ENCODE measurements at places on chromosomes 3 and 15.

GRCh38 chr15:83062768-83063180 is 4.3 kb downstream of the BTBD1 start:
- no peak for DNase-seq

GRCh38 chr3:2114617-2115275 is 16.1 kb downstream of the CNTN4 start:
- DNase-seq, result no peak

- no peak for DNase-seq
Measured at GRCh38 chr3:113222451-113223086, 11.2 kb downstream of the BOC start.

DNA sequence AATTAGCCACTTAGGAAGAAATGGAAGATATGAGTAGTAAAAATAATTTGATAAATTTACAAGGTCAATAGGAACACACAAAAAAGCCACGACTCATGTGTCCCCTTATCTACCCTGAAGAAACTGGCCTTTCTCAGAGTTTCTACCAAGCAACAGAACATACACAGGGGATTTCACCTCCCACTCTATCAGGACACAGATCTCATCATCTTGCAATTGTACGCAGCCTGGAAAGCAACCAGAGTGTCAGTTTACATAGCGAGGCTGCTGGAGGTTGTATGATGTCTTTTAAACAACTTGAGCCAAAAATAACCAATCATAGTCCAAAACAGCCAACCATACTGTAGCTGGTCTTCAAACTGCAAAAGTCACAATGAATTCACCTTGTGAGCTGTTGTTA is 19.7 kb upstream of the LMOD3 start:
- DNase-seq, result no peak

- no peak for DNase-seq
Measured at GRCh38 chr3:112092496-112093179, 6.4 kb downstream of the C3orf52 start.

DNA sequence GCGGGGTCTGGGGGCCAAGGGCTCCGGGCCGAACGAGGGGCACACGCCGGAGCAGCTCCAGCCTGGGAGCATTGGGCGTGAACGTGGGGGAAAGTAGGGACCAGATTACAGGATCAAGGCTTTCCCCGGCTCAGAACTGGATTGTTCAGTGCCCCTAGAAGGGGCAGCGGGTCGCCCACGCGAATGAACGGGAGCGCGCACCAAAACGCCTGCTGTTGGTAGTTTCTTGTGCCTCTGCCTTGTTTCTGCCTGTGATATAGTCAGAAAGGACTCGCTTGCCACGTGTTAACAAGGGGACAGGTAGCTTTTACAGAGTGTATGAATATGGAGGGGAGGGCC is 1.1 kb downstream of the CASR start:
- no peak for DNase-seq

- no peak for DNase-seq
Measured at GRCh38 chr3:29239376-29239775, 41.5 kb upstream of the RBMS3 start.

- no peak for DNase-seq
Measured at GRCh38 chr15:30062881-30063280, 19.9 kb upstream of the GOLGA8J start.

DNA sequence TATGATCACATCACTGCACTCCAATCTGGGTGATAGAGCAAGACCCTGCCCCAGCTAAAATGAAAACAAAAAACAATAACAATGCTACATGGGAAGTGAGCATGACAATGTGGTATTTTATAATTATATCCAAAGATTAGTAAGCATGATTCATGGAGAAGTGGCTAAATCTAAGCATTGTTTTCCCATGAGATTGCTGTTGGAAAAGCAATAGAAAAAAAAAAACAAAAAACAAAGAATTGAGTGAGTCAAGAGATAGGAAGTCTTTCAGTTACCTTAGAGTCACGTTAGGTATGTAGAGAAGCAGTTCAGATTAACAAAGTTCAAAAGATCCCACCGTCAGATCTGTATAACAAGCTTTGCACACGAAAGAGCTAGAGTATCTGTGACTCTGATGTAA is 210.3 kb upstream of the CNTN6 start:
- DNase-seq, result no peak

DNA sequence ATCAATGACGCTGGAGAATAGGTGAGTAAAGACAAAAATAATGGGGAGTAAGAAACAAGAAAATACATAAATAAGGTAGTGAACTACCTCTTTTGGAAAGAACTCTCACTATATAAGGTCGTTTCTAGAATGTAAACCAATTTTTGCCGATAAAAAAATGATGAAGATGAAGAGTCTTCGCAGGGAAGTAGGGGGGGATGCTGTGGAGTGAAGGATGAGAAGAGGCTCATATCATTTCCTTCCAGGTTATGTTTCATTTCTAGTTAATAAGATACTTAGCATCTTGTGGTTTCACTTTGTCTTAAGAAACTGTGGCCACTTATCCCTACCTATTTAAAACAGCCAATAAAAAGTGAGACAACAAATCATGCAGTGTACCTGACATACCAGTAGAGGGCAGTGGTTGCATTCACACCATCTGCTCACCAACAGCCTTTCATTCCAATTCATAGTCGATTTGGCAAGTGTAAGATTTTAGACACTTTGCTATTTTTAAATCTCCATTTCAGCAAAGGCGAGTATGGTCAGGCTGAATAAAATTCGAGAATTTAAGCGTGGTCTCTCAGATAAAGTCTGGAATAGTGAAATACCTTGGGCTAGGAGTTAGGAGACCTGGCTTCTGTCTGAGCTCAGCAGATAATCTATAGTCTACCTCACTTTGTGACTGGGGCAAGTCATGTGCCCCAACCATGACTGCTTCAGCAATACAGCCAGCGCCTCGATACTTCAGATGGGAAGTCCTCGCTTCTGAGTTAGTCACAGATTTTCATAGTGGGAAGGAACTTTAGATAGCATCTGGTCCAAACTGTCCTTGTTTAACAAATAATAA is 28.9 kb upstream of the ICE2 start:
- no peak for DNase-seq

- DNase-seq, result no peak
Measured at GRCh38 chr3:190645932-190646460, 132.1 kb downstream of the IL1RAP start.

- no peak for DNase-seq
Measured at GRCh38 chr3:74532446-74532845, 82.0 kb downstream of the CNTN3 start.

DNA sequence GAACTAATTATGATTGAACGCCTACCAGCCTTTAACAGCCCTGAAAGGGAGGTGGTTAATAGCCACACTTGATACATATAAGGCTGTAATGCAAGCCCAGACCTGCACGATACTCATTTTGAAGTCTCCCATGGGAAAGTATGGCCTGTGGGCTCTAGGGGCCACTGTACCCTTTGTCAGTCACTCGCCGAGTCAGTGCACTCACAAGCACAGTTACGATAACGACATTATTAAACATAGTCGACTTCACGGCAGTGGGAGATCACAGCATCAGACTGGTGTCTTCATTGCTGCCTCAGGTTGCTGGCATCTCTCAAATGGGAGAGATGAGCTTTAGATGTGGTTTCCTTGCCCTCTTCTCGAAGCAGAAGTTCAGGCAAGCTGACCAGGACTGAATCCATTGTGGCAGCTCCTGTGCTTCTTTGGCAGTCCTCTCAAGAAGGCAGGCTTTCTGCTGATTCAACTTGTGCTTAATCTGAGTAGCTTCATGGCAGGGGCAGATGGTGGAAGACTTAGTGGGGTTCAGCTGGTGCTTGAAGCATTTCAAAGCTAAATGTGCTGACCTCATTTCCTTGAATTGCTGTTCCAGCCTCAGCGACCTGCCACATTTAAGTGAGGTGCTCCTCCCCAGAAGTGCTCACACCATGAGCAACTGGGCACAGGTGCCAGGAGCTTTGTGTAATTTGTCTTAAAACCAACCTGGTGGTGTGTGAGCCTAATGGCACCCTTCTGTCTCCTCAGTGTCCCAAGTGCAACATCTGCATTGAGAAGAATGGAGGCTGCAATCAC is 15.8 kb upstream of the P4HTM start:
- DNase-seq, result no peak

- no peak for DNase-seq
Measured at GRCh38 chr3:115071166-115071565, 75.9 kb downstream of the ZBTB20 start.

GRCh38 chr3:9809239-9809614 is 835 bp upstream of the TTLL3 start:
- no peak for DNase-seq

GRCh38 chr15:60509470-60509869 is 30.5 kb upstream of the ICE2 start:
- DNase-seq, result no peak

DNA sequence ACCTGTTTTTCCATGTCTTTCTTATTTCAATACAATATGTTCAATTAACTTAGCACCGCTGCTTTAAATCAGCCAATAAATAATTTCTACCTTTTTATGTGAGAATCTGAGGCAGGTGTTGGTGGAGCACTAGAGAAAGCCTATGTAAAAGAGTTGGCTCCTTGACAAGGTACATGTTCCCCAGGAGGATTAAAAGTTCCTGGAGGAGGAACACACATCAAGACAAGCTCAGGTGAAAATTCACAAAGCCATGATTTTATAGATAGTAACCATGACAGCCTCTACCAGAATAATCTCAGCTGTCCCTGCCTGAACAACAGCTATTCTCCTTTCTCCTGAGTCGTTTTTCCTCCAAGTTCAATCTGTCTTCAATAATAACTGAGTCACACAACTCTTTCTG is 3.4 kb upstream of the ZBED2 start:
- DNase-seq, result no peak

GRCh38 chr3:34008836-34009809 is 210.7 kb downstream of the PDCD6IP start:
- no peak for DNase-seq

GRCh38 chr3:129261894-129262293 is 12.5 kb downstream of the COPG1 start:
- no peak for DNase-seq
